ENCODE measurements at places on chromosomes 7 and 10.

- no peak for DNase-seq
These were observed 9.5 kb upstream of the ADARB2 start for GRCh38 chr10:1746796-1747195.

DNA sequence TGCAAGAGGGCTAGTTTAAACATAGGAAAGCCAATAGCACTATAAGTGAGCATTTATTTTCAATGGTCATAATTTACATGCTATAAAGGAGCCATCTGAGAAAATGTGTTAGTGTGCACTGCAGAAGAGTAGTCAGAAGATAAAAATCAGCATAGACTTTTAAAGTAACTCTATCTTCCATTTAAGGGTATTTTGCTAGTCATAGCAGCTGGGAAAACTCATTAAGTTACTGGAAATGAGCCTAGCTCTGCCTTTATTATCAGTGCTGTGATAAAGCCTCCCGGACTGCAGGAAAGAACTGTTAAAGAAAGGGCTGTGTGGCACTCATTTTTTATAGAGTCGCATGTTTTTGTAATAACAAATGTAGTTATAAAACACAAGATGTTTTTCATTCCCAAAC is 825.8 kb upstream of the POM121L12 start:
- no peak for DNase-seq

DNA sequence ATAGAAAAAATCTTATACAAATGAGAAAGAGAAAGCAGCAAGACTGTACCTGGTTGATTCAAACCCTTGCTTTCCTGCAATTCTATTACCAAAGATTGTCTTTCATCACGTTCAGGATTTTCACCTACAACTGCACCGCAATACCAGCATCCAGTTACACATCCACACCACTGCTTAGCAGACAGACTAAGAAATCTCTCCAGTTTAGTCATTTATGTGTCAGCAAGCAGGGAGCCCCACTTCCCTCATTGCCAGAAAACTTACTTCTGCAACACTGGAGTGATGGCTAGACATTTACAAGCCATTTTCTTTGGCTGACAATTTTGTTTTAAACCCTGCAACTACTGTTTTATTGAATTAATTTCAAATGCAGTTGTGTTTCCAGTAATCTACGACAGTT is 359.6 kb upstream of the MEOX2 start:
- DNase-seq = no peak

DNA sequence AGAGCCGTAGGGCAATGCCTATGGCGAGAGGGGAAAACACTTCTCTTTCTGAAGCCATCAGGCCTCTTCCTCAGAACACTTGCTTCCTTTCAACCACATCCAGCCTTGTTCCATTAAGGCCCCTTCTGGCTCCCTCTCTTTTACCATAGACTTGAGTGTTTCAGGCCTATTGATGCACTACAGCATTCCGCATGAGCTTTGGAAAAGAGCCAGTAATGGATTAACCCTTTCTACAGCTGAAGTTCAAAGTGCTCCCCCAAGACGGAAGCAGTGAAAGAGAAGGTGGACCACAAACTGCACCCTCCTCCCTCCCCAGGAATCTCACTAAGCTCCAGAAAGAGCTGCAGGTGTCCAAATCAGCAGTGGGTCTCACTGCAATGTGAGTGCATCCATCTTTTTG is 102.7 kb upstream of the C7orf33 start:
- DNase-seq = no peak

DNA sequence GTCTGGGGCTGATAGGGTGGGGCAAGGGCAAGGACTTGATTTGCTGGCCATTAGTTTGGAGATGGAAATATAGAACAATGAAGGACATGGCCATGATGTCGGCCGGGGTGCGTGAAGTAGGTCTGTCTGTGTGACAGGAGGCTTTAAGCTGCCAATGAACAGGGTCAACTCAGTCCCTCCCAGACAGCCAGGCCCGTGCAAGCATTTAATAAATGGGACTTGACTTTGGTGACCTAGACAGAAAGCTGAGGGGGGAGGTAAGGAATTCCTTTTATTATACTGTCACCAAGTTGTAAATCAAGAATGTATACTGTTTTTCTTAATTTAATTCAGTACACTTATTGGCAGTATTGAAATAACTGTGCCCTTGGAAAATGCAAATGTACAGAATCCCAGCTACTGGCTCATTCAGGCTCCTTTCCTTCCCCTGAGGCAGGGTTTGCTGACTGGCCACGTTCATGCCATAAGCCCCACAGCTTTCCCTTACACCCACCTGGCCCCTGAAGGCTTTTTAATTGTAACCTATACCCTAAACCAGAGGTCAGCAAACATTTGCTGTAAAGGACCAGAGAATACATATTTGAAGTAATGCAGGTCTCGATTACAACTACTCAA is 87.2 kb downstream of the WIPF3 start:
- no peak for DNase-seq

All from activated CD4-positive, alpha-beta memory T cell treated with anti-CD3 and anti-CD28 coated beads for 36 hours (primary cell).